Activated T-cell treated with anti-CD3 and anti-CD28 coated beads, Interleukin-2, amount 50 U/mL, for 48 hours (primary cell): ENCODE measurements at places on chromosomes 1 and 21.

DNA sequence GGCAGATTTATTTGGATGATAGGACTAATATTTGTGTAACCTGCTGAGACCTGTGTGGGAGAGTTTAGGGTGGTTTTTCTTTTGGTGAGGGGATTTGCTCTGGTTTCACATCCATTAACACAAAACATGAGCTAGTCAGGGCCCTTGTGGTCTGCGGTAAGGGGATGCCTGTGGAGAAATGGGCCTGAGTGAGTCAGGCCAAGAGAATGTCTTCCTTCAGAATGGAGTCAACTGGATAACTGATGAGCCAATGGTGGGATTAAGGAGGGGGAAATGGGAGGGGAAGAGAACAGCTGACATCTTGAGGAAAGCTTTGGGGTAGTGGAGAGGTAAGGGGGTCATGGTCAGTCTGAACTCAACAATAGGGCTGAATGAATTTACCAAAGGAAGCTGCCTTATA lies 13.9 kb downstream of the WNT2B start:
- DNase-seq, result no peak

DNA sequence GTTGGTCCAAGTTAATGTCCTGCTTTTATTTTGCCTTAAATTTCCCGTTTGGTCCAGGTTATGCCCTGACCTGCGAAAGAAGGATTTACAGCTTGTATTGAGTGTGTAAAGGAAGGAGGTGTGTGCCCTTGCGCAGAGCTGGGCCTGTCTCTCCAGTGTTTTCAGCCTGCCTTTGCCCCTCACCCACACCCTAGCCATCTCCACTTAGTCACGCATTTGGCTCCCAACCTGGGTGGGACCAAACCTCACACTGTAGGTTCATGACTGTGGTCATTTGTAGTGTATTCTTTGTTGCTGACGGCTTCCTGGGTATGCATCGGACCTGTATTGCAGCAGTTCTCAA lies 572 bp upstream of the SRSF10 start:
- DNase-seq, result peak; percentile 75

GRCh38 chr1:94713472-94714141 lies 106.5 kb upstream of the SLC44A3 start:
- no peak for DNase-seq

DNA sequence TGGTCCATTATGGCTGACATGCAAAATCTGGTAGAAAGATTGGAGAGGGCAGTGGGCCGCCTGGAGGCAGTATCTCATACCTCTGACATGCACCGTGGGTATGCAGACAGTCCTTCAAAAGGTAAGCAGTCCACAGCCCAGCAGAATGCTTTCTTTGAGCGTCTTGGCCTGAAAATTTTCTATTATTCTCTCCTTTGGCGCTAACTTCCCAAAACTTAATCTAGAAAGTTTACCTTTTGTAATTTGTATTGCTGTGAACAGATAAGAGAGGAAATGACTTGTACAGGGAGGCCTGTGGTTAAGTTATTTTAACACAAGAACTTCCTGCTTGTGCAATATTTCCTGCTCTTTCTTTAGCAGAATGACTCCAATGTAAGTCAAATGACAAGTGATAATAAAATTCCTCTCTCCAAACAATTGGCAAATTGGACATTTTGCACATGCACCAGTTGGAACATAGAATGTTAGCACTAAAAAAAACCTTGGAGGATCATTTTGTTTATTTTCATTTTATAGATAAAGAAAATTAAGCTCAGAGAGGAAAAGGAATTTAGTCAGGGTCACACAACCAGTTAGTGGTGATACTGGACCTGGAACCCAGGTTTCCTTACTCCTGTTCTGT lies 18.9 kb downstream of the CAP1 start:
- no peak for DNase-seq

- DNase-seq, result peak; percentile 64
Measured at GRCh38 chr1:115098979-115099692, 9.8 kb upstream of the TSPAN2 start.

GRCh38 chr21:29546071-29546470 lies 247.3 kb downstream of the BACH1 start:
- DNase-seq, result no peak

DNA sequence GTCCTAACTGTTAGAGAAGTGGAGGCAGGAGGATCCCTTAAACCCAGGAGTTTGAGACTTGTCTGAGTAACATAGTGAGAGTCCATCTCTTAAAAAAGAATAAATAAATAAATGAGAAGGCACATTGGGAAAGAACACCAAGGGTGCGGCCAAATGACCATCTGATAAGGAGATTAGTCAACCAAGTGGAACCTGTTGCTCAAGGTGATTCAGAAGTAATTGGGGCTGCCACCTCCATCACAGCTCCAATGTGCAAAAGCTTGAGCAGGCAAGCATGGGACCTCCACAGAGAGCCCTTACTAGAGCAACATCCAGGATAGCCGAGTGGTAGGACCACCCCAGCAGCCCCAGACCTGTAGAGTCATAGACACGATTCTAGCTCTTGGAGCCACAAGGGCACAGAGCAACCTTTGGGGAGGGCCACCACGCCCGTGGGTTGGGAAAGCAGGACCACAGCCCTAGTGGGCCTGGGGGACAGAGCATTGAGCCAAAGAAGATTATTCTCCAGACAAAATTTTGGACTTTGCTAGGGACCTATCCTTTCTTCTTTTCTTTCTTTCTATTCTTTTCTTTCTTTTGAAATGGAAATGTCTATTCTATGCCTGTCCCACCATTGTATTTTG lies 40.9 kb downstream of the KCNK1 start:
- no peak for DNase-seq

DNA sequence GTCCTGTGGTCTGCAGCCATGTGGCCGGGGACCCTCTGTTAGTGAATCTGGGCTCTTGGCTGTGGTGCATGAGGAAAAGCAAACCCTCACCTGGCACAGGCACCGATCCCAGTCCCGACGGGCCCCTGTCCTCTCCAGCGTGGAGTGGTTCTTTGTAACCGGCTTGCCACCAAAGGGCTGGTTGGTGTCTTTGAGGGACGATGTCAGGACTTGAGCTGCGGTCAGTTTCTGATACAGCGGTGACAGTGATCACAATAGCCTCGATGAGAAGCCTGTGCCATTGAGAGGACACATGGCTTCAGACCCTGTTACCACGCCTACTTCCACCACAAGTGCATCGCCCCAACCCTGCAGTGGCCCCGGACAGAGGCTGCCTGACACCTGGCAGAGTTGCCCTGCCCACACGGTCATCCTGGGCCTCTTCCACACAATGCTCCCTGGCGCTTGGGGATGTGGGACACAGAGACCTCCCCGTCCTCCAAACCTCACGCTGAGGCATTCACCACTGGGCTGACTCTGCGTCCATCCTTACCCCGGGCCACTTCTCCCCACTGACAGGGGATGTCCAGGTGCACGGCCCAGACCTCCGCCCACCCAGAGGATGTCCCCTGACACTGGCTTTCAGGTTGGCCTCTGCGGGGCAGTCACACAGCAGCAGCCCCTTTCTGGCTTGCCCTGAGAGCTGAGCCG lies 18.8 kb upstream of the ACTRT2 start:
- DNase-seq, result no peak

DNA sequence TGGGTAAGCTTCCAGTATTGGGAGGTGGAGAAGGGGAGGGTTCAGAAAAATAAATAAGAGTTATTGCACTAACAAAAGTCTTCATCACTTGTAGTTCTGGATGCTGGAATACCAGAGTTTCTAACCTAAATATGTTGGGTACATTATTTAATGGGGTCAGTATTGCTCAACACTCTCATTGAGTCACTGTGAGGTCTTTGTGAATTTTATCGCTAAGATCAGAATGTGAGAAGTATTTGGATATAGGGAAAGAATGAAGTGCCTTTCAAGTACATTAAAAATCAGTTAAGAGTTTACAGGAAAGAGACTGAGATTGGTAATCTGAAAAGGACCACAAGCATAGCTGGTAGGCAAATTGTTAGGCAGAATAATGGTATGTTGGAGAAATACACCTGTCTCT lies 8.8 kb downstream of the SNRPE start:
- no peak for DNase-seq

- no peak for DNase-seq
Measured at GRCh38 chr1:78688697-78689096, 39.1 kb downstream of the IFI44 start.

GRCh38 chr1:56064705-56065104 lies 514.7 kb downstream of the PLPP3 start:
- no peak for DNase-seq

GRCh38 chr1:30609999-30610345 lies 113.4 kb downstream of the MATN1 start:
- DNase-seq, result no peak

GRCh38 chr1:71882226-71882625 lies 400.1 kb downstream of the NEGR1 start:
- no peak for DNase-seq

DNA sequence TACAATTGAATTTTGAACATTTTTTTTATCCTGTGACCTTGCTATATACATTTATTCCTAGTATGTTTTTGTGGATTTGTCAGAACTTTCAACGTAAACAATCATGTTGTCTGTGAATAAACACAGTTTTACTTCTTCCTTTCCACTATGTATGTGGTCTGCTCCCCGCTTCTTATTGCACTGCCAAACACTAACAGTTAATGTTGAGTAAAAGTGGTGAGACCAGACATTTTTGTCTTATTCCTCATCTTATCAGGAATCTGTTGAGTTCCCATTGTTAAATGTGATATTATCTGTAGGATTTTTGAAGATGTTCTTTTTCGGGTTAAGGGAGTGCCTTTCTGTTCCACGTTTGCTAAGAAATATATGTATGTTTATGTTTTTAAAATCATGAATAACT lies 45.9 kb downstream of the CAMSAP2 start:
- DNase-seq, result no peak

DNA sequence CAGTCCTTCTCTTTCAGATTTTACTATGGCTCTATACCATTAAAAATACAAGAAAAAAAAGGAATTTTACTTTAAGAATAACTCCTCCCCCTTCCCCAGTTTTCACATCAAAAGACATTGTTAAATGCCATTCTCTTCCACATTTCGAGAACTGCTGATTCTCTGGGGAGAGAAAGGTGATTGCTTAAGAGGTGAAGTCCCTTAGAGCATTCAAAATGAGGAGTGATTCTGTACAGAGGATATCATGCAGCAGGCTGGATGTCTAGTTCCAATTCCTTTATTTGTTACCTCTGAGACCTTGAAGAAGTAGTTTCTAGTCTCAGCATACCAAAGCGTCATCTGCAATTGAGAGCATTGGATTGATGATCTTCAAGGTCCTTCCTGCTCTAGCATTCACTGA lies 46.9 kb downstream of the FMO3 start:
- DNase-seq, result no peak

GRCh38 chr1:172653015-172653709 lies 5.7 kb upstream of the FASLG start:
- DNase-seq, result no peak

DNA sequence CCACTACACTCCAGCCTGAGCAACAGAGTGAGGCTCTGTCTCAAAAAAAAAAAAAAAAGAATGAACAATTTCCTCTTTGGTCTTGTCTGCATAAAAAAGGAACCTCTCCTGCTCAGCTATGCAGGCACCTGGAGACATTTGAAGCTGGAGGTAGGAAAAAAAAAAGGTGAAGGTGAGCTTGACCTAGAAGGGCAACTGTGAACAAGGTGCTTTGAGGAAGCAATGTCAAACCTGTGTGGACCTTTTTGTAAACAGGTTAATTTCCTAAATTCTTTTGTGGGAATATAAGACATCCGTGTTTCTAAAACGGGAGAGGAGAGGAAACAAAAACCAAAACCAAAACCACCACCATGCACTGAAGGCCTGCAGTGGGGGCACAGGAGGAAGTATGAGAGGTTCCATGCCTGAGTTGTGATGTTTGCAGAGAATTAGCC lies 77.5 kb downstream of the SLC45A1 start:
- no peak for DNase-seq

DNA sequence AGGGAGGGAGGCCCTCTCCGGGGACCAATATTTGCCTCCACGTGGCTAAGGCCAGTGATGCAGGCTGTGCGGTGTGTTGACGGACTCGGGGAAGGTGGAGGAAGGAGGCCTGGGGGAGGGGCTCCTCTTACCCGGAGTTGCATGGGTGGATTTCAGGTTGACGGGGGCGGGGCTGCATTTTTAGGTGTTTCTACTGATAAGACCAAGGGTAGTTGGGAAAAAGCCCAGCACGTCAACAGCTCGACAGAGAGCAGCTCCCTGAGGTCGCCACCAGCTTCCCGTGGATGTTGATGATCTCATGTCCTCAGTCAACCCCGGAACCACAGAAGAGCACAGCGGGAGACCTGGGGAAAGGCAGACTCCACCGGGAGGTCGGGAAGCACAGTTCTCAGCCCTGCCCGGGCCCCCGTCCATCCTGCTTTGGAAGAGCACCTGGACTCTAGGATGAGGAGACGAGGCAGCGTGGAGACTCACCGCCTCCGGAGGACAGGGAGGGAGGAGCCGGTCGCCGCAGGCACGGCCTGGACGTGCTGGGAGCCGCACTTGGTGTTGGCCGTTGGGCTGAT lies 32.9 kb upstream of the COL6A1 start:
- no peak for DNase-seq

- DNase-seq, result peak; percentile 98
Measured at GRCh38 chr1:203290261-203291089, 14.8 kb upstream of the BTG2 start.

GRCh38 chr1:8510041-8510823 lies 192.3 kb downstream of the SLC45A1 start:
- DNase-seq, result peak; percentile 46

- no peak for DNase-seq
Measured at GRCh38 chr1:91498035-91498434, 2.6 kb upstream of the CDC7 start.

DNA sequence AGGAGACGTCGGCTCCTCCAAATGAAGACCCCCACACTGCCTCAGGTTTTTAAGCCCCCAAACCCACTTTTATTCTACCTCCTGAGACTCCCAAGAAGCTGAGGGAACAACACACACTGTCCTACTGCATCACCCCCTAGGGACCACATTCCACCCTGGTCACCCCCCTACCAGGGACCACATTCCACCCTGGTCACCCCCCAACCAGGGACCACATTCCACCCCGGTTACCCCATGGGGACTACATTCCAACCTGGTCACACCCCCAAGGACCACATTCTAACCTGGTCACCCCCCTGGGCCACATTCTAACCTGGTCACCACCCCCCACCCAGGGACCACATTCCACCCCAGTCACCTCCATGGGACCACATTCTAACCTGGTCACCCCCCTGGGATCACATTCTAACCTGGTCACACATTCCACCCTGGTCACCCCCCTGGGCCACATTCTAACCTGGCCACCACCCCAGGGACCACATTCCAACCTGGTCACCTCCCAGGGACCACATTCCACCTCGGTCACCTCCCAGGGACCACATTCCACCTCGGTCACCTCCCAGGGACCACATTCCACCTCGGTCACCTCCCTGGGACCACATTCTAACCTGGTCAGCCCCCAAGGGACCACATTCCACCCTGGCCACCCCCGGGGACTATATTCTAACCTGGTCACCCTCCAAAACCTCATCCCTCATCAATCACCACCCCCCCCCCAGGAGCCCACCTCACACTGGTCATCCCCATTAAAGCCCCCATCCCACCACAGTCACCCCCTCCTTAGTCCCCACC lies 587.6 kb downstream of the NPHP4 start:
- no peak for DNase-seq
